ENCODE measurements at places on chromosomes 3 and 15. TPM values are rescaled to one million over a fixed set of nuclear protein-coding genes. Genes with fewer than 3 reads are reported as not detected.

GRCh38 chr3:150439657-150440056, 31.6 kb downstream of the TSC22D2 start:
- H3K4me3 ChIP-seq, result no peak overlapping the region
- no peak overlapping the region for H3K27ac ChIP-seq
- DNase-seq, result no peak
- H3K27me3 ChIP-seq, result no peaks in the 10 kb centered on the region

- peaks cover 100% of the 10 kb centered on the region for H3K36me3 ChIP-seq
- H3K27ac ChIP-seq, result no peak overlapping the region
- no peaks in the 10 kb centered on the region for H3K4me1 ChIP-seq
- DNase-seq, result no peak
- no peak overlapping the region for H3K4me3 ChIP-seq
- H3K27me3 ChIP-seq, result no peaks in the 10 kb centered on the region
Observed at GRCh38 chr15:90489944-90490343, 39.8 kb upstream of the CRTC3 start.

Gene TEX9
- not detected for total RNA-seq

DNA sequence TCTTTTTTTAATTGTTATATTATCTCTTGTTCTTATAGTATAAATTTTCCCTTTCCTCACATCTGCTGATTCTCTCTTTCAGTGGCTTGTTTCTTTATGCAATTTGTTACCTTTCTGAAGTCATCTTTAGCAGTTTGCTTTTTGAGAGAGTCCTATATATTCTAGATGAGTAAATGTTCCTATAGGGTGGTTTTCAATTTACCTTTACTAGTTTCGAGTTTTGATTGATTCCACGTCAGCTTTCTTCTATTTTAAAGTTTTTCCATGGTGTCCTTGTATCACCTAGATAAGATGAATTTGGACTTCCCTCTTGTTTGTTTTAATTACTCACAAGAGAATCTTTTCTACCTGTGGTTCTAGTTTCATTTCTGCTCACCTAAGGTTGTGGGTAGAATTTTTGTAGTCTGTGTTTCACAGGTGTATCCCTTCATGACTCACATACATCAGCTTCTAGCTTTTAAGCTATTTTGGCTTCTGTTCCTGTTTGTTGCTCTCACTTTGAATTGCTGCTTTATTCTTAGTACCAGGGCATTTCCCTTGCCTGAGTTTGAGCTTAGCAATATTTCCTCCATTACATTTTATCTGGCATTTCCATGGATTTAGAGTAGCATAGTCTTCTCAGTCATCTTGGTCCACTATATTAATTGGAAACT, 6.4 kb downstream of the TEX9 start:
- no peaks in the 10 kb centered on the region for H3K36me3 ChIP-seq
- H3K27me3 ChIP-seq, result no peaks in the 10 kb centered on the region
- no peaks in the 10 kb centered on the region for H3K4me1 ChIP-seq
- H3K27ac ChIP-seq, result no peak overlapping the region
- H3K4me3 ChIP-seq, result no peak overlapping the region

Gene C3orf70
- total RNA-seq, result 1.1 TPM

DNA sequence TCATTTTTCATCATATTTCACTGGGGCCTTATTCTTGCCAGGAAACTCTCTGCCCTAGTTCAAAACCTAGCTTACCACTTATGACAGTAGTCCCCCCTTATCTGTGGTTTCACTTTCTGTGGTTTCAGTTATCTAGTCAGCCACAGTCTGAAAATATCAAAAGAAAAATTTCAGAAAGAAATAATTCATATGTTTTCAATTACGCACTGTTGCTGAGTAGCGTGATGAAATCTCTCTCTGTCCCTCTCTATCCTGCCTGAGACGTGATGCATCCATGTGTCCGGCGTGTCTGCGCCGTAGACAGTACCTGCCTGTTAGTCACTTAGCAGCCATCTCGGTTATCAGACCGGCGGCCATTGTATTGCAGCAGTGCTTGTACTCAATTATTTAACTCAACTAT, 369.9 kb upstream of the MCTP2 start:
- DNase-seq, result no peak
- no peaks in the 10 kb centered on the region for H3K4me1 ChIP-seq
- no peaks in the 10 kb centered on the region for H3K36me3 ChIP-seq
- no peaks in the 10 kb centered on the region for H3K27me3 ChIP-seq
- no peak overlapping the region for H3K4me3 ChIP-seq
- H3K27ac ChIP-seq, result peak overlapping the region; percentile 38

- no peak overlapping the region for H3K27ac ChIP-seq
- DNase-seq, result no peak
- H3K36me3 ChIP-seq, result peaks cover 80% of the 10 kb centered on the region
- no peak overlapping the region for H3K4me3 ChIP-seq
Observed at GRCh38 chr15:82774496-82774895, 31.4 kb downstream of the FSD2 start.

DNA sequence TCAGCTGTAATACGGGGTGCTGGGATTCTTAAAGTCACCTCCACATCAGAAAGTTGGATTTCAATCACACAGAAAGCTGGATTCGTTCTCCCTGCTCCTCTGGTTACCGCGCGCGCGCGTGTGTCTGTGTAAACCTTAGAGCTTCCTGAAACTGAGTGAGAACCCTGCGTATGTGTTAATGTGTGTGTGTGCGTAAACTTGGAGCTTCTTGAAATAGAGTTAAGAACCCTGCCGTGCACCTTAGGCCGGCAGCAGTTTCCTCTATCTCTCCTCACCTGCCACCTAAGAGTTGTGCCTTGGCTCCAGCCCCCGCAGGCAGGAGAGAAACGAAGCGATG, 531 bp downstream of the LZTFL1 start:
- H3K4me3 ChIP-seq, result peak overlapping the region; percentile 98
- DNase-seq, result no peak
- H3K27ac ChIP-seq, result peak overlapping the region; percentile 48
- H3K27me3 ChIP-seq, result no peaks in the 10 kb centered on the region
- H3K4me1 ChIP-seq, result no peaks in the 10 kb centered on the region
- no peaks in the 10 kb centered on the region for H3K36me3 ChIP-seq

Gene AMT
- 33.5 TPM for total RNA-seq

Gene ZNF280D
- 31.7 TPM for total RNA-seq

DNA sequence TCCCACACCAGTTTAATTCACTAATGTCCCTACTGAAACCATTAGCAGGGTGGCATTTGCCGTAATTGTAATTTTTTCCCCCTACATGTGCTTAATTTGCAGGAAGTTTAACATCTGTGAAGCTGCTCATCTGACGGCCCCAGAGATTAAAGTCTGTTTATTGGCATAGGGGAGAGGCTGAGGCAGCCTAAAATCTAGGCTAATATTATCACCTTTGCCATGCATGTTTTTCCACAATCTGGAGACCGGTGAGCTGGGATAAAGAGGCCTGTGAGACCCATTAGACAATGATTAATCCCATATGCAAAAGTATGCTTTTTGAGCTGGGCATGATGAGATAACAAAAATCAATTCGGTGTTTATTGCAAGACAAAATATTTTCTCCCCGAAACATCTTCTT, 561.2 kb upstream of the ALCAM start:
- H3K36me3 ChIP-seq, result no peaks in the 10 kb centered on the region
- H3K4me1 ChIP-seq, result no peaks in the 10 kb centered on the region

DNA sequence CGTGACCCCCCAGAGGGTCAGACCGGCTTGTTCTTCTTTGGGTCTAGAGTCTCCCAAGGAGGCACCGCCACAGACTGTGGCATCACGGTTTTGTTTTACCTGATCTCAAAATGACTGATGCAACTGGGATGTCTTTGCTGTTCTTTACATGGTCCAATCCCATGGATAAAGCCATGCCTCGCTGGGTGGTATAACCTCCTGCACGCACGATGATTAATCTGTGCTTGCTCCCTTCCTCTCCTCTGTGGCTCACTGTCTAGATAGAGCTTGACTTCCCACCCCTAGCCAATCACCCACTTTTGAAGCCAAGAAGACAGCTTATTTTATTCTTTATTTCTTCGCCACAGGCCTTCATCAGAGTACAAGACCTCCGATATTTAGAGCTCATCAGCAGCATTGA, 36.6 kb upstream of the RHO start:
- no peaks in the 10 kb centered on the region for H3K36me3 ChIP-seq
- peaks cover 7% of the 10 kb centered on the region for H3K4me1 ChIP-seq
- no peak for DNase-seq

Gene GOLGA8S
- total RNA-seq, result 0.39 TPM

GRCh38 chr15:48086576-48086975, 34.2 kb upstream of the SLC24A5 start:
- H3K36me3 ChIP-seq, result no peaks in the 10 kb centered on the region
- H3K4me1 ChIP-seq, result no peaks in the 10 kb centered on the region
- H3K4me3 ChIP-seq, result no peak overlapping the region
- H3K27me3 ChIP-seq, result no peaks in the 10 kb centered on the region
- DNase-seq, result no peak
- no peak overlapping the region for H3K27ac ChIP-seq

Measured in heart left ventricle (tissue), 16 donors.